NCI-H526 treated with DMSO at 0.1 percent for 48 hours (cell line): ENCODE measurements at places on chromosomes 3 and 15.
A peak's percentile ranks its signal among the peaks of the same experiment; 100 is the strongest.

- no peak for DNase-seq
Observed at GRCh38 chr3:155093261-155093660, 13.1 kb downstream of the MME start.

- no peak for DNase-seq
Observed at GRCh38 chr3:46289966-46290365, 47.7 kb downstream of the CCR3 start.

GRCh38 chr3:108485146-108485545 lies 25.2 kb downstream of the MYH15 start:
- peak; percentile 30 for DNase-seq

DNA sequence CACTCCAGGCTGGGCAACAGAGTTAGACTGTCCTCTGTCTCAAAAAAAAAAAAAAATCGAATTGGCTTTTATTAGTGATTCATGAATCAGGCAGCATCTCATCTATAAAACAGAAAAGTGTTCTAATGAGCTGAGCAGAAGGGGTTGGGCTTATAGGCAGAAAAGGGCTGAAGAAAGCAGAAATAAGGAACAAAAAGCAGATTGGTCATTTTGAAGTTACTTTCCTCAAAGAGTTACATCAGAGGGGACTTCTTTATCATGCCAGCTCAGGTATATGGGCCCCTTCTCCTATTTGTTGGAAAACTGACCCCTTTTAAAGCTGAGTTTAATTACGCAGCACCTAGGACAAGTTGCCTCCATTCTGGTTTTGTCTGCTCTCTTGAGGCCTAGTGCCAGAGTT lies 722 bp upstream of the POGLUT1 start:
- no peak for DNase-seq

GRCh38 chr15:78035861-78036476 lies 41.5 kb downstream of the TBC1D2B start:
- no peak for DNase-seq

- no peak for DNase-seq
Observed at GRCh38 chr3:40043444-40043755, 234.0 kb downstream of the MYRIP start.

GRCh38 chr3:144390786-144391185 lies 419.2 kb downstream of the DIPK2A start:
- no peak for DNase-seq

DNA sequence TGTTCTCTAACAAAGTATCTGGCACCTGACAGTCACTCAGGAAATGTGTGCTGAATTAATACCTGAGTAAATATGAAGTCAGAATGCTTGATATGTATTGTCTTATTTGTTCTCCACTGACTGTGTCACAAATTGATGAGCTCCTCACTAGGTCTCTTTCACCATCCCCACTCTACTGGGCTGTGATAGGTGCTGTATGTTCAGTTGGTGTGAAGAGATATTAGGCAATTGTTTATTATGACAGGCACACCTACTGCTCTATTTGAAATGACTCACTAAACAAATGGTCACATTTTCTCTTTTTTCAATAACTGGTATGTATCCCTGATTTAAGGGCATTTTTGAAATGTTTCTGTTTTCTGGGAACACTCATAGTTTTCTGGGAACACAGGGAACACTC lies 25.2 kb upstream of the CCDC39 start:
- DNase-seq: no peak

GRCh38 chr3:122533931-122534334 lies 19.2 kb upstream of the KPNA1 start:
- no peak for DNase-seq

DNA sequence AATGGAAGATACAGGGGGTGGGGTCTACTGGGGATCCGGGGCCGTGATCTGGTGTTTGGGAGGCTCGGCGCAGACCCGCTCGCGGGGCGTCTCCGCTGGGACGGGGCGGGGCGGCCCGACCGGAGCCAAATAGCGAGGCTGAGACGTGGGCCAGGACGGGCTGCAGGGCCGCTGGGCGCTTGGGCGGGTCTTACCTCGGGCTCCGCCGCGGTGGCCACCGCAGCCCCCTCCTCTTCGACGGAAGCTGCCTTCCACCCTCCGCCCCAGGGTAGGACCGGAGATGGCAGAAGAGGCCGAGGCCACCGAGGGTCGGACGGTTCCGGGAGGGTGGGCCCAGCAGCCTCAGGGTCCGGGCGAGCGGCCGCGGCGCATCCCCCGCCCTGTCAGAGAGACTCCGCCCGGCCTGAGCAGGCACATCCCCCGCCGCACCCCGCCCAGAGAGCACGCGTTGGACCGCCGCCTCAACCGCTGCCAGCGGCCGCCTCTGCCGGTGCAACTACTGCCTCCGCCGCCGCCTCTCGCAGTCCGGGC lies 399 bp downstream of the MYO9A start:
- peak; percentile 61 for DNase-seq

- no peak for DNase-seq
Observed at GRCh38 chr3:193712938-193713337, 119.9 kb downstream of the OPA1 start.

GRCh38 chr15:59917504-59918157 lies 86.5 kb upstream of the FOXB1 start:
- peak; percentile 62 for DNase-seq

- DNase-seq: peak; percentile 24
Observed at GRCh38 chr3:9809615-9810432, at the start of gene TTLL3. Gene TTLL3 (plus strand): TSS chr3:9810262. CDS start chr3:9810662, 400 bp downstream.

GRCh38 chr3:33114622-33115023 lies 809 bp downstream of the CRTAP start:
- no peak for DNase-seq

GRCh38 chr15:27884726-27885125 lies 214.4 kb downstream of the OCA2 start:
- DNase-seq: no peak

- no peak for DNase-seq
Observed at GRCh38 chr3:129224984-129225393, 24.4 kb upstream of the COPG1 start.

GRCh38 chr15:54064365-54064764 lies 86.1 kb downstream of the UNC13C start:
- DNase-seq: no peak

DNA sequence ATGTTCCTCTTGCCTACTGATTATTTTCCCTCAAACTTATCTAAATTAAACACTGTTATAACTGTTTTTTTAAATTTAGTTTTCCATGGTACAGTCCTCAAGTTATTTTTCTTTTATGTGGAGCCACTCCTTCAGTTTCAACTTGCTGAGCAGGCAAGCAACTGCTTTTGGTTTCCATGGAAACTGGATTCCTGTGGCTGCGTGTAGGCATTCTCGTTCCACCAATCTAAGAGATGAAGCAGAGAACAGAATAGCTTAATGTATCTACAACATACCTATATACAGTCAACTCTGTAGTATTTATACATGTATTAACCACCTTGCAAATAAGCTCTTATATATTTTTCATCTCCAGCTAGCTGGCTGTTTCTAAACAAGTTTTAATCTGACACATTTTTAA lies 25.8 kb upstream of the ANXA2 start:
- DNase-seq: no peak

GRCh38 chr15:67720556-67721175 lies 104.6 kb upstream of the SKOR1 start:
- DNase-seq: peak; percentile 82

GRCh38 chr3:150495563-150496168 lies 50.6 kb downstream of the SERP1 start:
- peak; percentile 41 for DNase-seq

GRCh38 chr3:17979911-17980310 lies 237.5 kb upstream of the TBC1D5 start:
- no peak for DNase-seq

- DNase-seq: no peak
Observed at GRCh38 chr3:43523454-43524053, 98.3 kb downstream of the ANO10 start.

DNA sequence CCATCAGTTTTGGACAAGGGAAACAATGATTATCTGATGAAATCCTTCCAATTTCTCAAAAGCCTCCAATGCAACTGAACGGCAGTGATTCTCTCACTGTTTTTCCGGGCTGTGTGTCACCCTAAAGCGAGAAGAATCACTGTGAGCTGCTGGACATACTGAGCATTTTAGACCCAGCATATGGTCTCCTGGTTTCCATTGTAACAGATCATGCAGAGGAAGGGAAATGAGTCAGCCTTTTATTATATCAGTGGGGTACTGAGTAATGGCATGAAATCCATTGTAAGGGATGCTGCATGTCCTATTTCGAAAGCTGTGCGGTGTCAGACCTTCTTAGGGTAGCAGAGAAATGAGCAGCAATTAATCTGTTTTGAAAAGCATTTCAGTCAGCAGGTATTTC lies 287.1 kb downstream of the IL5RA start:
- no peak for DNase-seq

DNA sequence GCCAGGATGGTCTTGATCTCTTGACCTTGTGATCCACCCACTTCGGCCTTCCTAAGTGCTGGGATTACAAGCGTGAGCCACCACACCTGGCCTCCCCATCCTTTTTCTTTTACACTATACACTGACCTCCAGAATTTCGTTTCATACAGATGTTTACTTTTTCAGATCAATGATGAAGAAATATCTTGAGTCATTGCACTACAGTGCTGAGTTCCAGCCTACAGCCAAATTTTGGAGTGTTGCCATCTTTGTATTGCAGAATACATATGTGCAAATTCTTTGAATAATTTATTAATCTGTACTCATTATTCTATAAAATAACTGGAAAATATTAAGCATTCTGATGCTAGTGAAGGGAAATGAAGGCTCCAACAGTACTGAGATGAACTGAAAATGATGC lies 12.5 kb downstream of the ZPLD1 start:
- no peak for DNase-seq

DNA sequence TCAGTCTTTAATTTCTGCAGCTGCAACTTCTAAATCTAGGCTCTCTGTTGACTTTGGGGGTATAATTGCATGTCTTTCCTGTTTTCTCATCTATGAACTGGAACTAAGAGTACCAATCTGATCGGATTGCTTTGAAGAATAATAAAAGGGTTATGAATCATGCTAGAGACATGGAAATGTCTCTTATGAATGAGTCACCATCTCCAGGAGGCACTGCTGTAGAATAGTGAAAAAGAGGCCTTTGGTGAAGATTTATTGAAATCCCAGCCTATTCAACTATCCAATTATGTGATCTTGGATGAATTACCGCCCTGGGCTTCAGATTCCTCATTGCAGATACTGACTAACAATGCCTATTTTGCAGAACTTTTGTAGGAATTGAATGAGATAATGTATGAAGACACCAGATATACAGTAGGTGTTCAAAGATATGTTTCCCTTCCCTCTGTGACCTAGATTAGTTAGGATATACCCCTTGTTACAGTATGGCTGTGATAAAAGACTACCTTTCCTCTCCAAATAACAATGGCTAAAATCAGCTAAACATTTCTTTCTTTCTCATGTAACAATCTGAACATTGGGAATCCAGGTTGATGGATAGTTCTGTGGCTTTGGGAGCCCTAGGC lies 11.5 kb upstream of the CMTM8 start:
- DNase-seq: no peak

GRCh38 chr3:10482631-10483363 lies 22.6 kb downstream of the ATP2B2 start:
- DNase-seq: no peak

GRCh38 chr3:24713516-24713915 lies 218.9 kb upstream of the THRB start:
- DNase-seq: no peak

DNA sequence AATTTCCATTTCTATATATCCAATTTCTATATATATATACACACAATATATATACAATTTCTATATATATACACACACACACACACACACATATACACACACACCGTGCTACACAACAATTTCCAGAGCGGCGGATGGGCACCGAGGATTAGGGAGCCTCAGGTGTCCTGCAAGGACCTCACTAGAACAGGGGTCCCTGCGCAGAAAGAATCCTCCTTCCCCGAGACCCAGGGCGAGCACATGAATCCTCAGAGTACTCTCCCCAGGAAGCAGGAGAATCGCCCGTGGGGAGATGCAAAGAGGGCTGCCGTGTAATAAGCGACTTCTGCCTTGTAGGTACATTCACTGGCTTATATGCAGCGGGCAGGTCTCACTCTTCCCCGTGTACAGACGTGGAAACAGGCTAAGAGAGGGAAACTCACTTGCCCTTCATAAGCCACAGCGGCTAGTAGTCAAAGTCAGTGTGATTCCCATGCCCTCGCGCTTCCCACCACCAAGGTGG lies 467 bp downstream of the PIF1 start:
- DNase-seq: peak; percentile 54

DNA sequence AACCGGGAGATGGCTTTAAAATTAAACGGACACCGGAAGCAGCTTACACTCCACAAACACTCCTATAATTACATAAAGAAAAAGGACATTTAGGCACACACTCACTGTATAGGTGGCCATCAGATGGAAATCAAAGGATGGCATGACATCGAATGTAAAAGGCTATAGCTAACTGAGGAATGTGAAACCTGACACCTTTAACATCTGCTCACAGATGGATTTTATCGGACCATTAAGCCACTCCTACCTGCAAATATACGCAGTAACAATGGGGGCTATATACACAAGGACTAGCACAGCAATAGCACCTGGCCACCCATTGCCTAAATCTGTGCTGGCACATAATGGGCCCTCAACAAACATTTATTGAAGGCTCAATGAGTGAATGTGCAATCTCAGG lies 14.5 kb upstream of the RBSN start:
- DNase-seq: peak; percentile 16

DNA sequence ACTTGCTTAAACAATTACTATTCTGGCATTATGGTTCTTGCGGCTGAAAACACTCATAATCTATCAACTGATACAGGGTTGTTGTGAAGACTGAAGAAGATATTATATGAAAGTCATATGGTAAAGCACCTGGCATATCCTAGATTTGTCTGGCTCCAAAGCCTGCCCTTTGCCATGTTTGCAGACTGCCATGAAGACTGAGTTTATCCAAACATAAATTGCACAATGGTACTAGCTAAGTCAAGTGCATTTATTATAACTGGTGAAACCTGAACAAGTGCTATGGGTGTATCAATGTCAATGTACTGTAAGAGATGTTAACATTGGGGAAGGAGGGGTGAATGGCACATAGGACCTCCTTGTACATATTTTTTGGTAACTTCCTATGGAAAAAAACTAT lies 87.4 kb upstream of the MEX3B start:
- DNase-seq: no peak

DNA sequence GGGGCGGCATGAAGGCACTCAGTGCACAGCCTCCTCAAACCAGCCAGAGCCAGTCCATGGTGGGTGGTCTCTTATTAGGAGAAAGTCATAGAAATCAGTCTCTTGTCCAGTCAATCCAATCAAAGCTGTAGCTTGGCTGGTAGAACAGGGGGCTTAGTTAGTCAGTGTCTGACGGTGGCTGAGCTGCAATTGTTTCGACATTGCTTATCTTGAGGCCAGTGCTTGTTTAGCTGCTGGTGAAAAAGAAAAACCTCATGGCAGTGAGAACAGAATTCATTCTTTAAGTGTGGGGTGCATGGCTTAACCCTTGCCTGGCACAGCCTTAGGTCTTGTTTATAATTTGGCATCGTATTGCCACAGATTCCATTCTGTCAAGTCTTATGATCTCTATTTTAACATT lies 53.9 kb downstream of the FGD5 start:
- no peak for DNase-seq

GRCh38 chr3:129226374-129226773 lies 23.0 kb upstream of the COPG1 start:
- DNase-seq: no peak
